Lower lobe of right lung (tissue), 2 donors: ENCODE measurements at places on chromosomes 5 and 9. TPM values are rescaled to one million over a fixed set of nuclear protein-coding genes. Genes with fewer than 3 reads are reported as not detected.
A peak's percentile ranks its signal among the peaks of the same experiment; 100 is the strongest.

DNA sequence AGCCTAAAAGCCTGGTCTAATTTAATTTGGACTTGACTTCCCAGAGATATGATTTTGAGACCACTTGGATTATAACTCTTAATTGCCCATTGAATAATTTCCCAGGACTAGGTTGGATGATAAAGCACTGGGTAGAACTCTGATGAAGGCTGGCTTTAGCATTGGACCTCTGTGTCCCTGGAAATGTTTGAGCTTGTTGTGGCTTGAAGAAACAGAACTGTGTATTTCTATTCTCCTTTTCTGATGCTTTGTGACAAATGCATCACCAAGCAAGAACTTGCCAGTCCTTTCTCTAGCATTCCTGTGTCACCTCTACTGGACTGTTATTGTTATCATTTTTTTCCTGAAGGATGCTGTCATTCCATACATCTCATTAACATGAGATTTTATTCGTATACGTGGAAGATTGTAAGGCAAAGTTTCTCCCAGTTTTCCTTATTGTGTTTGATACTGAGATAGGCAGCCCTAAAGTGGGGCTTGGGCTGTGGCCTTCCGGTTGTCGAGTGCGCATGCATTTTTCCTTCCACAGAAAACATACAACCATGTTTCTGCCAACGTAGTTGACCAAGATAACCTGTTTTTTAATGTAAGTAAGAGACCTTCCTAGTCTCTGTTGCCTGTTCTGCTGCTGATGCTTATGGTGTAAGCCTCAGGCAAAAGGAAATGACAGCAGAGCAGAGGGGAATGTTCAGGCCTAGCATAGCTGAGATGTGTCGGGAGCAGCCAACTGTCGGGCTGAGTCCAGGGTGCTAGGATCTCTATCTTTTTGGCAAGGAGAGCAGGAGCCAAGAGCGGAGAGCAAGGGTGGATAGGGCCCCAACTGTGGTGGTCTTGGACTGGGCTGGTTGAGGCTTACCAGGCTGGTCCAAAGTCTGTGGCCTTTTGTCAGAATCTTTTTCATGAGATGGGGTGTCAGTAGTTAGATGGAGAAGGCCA is 2.3 kb downstream of the NTRK2 start:
- peak overlapping the region; percentile 57 for H3K4me3 ChIP-seq
- H3K27ac ChIP-seq = no peak overlapping the region

GRCh38 chr9:20865347-20865746 is 166.1 kb downstream of the HACD4 start:
- no peak for DNase-seq
- no peak overlapping the region for H3K4me3 ChIP-seq
- H3K27me3 ChIP-seq = no peaks in the 10 kb centered on the region

Gene ANKRD34B
- total RNA-seq = 0.30 TPM

DNA sequence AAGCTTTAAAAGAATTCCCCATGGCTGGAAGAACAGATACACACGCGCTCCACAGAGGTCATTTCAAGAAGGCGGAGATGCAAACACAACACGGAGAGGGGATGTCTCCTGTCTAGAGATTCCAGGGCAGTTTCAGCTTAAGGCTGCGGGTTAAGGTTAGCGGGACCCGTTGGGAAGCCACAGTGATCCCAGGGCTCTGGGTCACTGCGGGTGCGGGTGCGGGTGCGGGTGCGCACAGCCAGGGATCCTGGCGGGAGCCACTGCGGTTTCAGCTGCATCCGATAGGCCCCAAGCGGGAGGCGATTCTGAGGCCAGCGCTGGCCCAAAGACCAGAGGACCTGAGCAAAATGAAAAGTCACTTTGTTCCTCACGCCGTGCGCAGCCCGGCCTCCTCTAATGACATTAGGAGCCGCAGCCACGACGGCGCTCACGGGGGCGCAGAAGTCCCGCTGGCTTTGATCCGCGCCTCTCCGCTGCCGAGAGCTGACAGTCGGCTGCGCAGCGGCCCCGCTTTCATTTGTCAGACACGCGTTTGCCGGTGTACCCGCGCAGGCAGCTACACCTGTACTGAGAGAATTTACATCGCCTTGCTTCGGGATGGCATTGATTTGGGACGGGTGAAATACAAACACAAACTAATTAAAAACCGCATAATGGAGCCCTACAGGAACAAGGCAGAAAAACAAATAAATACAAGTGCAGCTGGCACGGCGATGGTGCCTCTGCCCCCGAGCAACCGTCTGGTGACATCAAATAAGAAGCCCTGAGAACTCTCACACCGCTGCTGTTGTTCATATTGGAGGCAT is 5.3 kb upstream of the IRX1 start:
- peaks cover 18% of the 10 kb centered on the region for H3K4me1 ChIP-seq
- DNase-seq = no peak

DNA sequence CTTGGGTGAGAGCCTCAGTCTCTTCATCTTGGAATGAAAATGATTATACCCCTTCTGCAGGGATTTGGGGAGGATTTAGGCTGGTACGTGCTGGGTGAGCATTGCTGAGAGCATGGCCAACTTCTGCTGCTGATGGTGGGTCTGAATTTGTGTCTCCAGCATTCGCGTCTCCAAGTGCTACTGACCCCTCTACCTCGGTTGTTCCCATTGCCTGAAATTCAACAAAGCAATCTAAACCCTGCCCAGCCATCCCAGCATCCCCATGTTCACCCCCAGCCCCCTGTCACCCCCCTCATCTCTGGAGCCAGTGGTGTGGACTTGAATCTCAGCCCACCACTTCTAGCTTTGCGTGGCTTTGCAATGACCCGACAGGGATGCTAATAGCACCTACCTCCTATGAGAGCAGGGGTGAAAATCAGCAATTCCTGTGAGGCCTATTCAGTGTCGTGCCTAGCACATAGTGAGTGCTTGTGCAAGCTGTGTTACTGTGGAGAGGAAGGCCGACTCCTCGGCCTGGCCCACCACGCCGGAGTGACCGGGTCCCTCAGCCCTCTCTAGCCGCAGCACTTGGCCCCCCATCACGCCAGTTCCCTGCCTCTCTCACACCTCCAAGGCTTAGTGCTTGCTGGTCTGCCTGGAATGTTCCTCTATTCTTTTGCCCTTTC is 43.4 kb upstream of the SH3PXD2B start:
- H3K27me3 ChIP-seq = no peaks in the 10 kb centered on the region
- H3K27ac ChIP-seq = no peak overlapping the region
- no peaks in the 10 kb centered on the region for H3K36me3 ChIP-seq

Gene TAF11L11
- total RNA-seq = not detected

Gene LRRC19
- 0.27 TPM for total RNA-seq

GRCh38 chr5:176614805-176615478 is 5.0 kb upstream of the GPRIN1 start:
- peaks cover 19% of the 10 kb centered on the region for H3K4me1 ChIP-seq
- DNase-seq = no peak
- H3K4me3 ChIP-seq = no peak overlapping the region
- no peaks in the 10 kb centered on the region for H3K36me3 ChIP-seq
- peaks cover 39% of the 10 kb centered on the region for H3K27me3 ChIP-seq
- no peak overlapping the region for H3K27ac ChIP-seq

Gene RNF183
- not detected for total RNA-seq

DNA sequence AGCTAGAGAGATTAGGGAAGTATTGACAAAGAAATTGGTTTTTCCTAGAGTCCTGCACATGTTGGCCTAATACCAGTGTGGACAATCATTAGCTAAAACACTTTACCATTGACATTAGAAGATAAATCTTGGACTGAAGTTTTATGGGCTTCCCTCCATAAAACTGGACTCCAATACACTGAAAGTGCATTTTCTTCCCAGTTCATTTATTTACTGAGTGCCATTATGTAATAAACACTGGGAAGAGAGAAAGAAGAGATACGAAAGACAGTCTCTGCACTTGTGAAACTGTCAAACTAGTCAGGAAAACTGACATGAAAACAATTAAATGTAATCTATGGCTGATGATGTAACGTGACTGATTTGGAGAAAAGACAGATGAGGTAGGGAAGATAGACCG is 539.3 kb downstream of the ZNF608 start:
- no peaks in the 10 kb centered on the region for H3K4me1 ChIP-seq
- no peak for DNase-seq
- no peaks in the 10 kb centered on the region for H3K27me3 ChIP-seq

DNA sequence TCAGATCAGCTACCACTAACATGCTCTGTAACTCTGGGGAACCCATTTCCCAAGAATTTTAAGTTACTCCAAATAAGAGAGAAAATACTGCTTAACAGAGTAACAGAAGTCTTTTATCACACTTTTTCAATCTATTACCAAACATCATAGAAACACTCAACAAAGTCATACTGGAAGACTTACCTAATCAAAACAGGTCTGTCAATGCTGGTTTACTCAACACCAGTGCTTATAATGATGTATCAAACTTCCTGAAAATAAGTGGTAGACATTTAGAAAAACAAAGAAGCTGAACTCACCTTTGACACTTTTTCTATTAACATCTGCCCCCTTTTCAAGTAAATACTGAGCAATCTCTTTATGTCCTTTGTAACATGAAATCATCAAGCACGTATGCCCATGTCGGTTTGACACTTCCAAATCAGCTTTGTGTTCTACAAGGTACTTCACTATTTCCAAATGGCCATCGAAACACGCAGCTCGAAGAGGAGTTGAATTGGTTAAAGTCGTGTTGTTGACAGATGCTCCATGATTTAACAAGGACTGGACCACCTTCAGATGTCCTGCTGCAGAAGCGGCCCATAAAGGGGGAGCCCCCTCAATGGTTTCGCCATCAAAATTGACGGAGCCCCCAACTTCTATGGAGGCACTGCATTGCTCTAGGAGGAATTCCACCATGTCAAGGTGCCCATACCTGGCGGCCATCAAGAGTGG is 1.8 kb downstream of the FEM1C start:
- H3K27ac ChIP-seq = peak overlapping the region; percentile 99
- H3K27me3 ChIP-seq = no peaks in the 10 kb centered on the region
- DNase-seq = no peak
- H3K4me1 ChIP-seq = peaks cover 55% of the 10 kb centered on the region

Gene TNC
- total RNA-seq = 18.5 TPM

DNA sequence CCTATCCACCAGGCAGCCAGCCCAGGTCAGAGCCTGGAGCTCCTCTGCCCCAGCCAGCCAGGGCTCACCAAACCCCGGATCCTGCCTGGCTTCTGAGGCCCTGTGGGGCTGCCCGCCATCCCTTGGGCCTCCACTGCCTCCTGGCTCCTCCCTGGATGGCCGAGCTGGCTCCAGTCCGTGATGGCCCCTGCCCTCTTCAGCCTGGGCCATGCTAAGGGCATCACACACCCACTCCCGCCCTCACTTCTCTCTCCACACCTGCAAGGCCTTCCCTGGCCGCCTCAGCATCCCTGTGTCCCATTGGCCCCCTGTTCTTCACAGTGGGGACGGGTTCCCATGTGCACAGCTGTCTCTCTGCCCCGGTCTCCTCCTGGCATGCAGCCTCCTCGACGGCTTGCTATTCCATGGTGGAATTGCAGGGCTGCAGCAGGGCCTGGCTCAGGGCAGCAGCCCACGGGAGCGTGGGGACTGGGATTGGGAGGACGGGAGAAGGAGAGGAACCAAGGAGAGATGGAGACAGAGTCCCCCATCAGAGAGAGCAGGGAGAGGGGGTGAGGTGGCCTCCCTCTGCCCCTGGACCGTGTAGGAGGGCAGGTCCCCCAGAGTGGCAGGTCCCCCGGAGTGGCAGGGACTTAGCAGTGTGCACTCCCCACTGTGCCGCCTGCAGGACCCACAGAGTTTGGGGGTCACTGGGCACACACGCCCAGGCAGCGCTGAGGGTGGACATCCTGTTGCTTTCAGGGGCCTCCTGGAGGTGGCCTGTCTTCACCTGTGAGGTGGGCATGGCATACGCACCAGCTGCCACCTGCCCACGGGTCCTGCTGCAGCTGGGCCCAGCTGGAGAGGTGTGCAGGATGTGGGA is 16.7 kb upstream of the RNU6ATAC start:
- H3K36me3 ChIP-seq = no peaks in the 10 kb centered on the region
- peaks cover 12% of the 10 kb centered on the region for H3K4me1 ChIP-seq
- H3K27ac ChIP-seq = no peak overlapping the region
- no peak overlapping the region for H3K4me3 ChIP-seq
- H3K27me3 ChIP-seq = peaks cover 33% of the 10 kb centered on the region

GRCh38 chr9:214648-215493 is at the start of gene DOCK8:
DOCK8 (plus strand) TSS chr9:214865; CDS start chr9:214977, 112 bp downstream.
- H3K4me3 ChIP-seq = peak within 1 kb of the TSS; percentile 65
- peak; percentile 92 for DNase-seq
- H3K27me3 ChIP-seq = no peaks in the 10 kb centered on the region
- H3K36me3 ChIP-seq = no peaks in the 10 kb centered on the region

DNA sequence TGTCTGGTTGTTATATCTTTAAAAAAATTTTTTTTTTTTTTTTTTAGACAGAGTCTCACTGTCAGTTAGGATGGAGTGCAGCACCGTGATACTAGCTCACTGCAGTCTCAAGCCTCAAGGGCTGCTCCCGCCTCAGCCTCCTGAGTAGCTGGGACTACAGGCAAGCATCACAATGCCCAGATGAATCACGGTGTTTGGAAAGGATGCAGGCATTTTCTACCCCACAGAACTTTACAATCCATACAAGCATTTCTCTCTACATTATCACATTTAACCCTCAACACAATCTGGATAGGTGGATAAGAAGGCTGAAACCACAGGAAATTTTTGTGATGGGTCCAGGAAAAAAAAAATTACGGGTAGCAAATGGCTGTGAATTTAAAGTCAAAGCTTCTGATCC is 5.8 kb upstream of the PCA3 start:
- H3K4me3 ChIP-seq = no peak overlapping the region
- H3K27me3 ChIP-seq = peaks cover 7% of the 10 kb centered on the region
- no peaks in the 10 kb centered on the region for H3K36me3 ChIP-seq
- DNase-seq = no peak
- no peak overlapping the region for H3K27ac ChIP-seq
- H3K4me1 ChIP-seq = no peaks in the 10 kb centered on the region

GRCh38 chr5:135810188-135810943 is 24.1 kb upstream of the SLC25A48 start:
- H3K4me1 ChIP-seq = no peaks in the 10 kb centered on the region
- H3K27me3 ChIP-seq = no peaks in the 10 kb centered on the region
- no peak for DNase-seq
- H3K36me3 ChIP-seq = no peaks in the 10 kb centered on the region
- H3K27ac ChIP-seq = no peak overlapping the region
- no peak overlapping the region for H3K4me3 ChIP-seq

- no peak for DNase-seq
- H3K4me1 ChIP-seq = no peaks in the 10 kb centered on the region
Observed at GRCh38 chr9:91824601-91825305, 125.3 kb downstream of the ROR2 start.

- no peak overlapping the region for H3K27ac ChIP-seq
- DNase-seq = no peak
- peaks cover 2% of the 10 kb centered on the region for H3K4me1 ChIP-seq
- H3K4me3 ChIP-seq = no peak overlapping the region
- H3K27me3 ChIP-seq = no peaks in the 10 kb centered on the region
- H3K36me3 ChIP-seq = no peaks in the 10 kb centered on the region
Observed at GRCh38 chr5:79795764-79796398, 106.2 kb downstream of the CMYA5 start.

DNA sequence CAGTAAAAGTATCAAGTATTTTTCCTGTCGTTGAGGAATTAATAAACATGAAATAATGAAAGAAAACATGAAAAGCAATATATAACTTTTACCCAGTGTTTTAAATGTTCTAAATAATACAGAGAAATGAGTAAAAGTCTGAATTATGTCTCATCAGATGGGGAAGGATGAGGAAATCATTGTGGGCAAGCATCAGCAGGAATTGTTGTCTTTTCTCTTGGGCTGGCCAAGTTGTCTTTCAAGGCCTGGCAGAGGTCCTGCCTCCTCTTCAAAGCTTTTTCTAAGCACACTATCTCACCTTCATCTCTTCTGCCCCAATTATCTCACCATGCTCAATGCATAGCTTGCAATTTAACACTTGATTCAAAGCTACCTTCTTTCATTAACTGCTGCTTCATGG is 41.9 kb downstream of the MOCS2 start:
- no peaks in the 10 kb centered on the region for H3K4me1 ChIP-seq
- H3K27me3 ChIP-seq = no peaks in the 10 kb centered on the region

Gene GMCL2
- not detected for total RNA-seq
